H9 (cell line): ENCODE measurements at places on chromosomes 5 and 9. TPM values are rescaled to one million over a fixed set of nuclear protein-coding genes. Genes with fewer than 3 reads are reported as not detected.

TLX3 gene
- total RNA-seq = not detected in 2 replicates

PCDHGB3 gene
- 1.6 and 1.7 TPM in 2 replicates for total RNA-seq

TPM2 gene
- 221 and 225 TPM in 2 replicates for total RNA-seq

AFAP1L1 gene
- total RNA-seq = 1.8 and 2.0 TPM in 2 replicates

CARD9 gene
- total RNA-seq = 5.5 and 5.6 TPM in 2 replicates

TMEM252 gene
- not detected in 2 replicates for total RNA-seq

LMBRD2 gene
- 4.3 and 5.3 TPM in 2 replicates for total RNA-seq

RANBP3L gene
- not detected in 2 replicates for total RNA-seq

- H3K4me3 ChIP-seq = no peak overlapping the region
- no peaks in the 10 kb centered on the region for H3K4me1 ChIP-seq
- H3K27me3 ChIP-seq = no peaks in the 10 kb centered on the region
- no peak for DNase-seq
Measured at GRCh38 chr9:1550636-1551035, 464.5 kb upstream of the SMARCA2 start.

GRCh38 chr5:155651-156410 is 35.5 kb upstream of the LRRC14B start:
- no peak overlapping the region for H3K27ac ChIP-seq
- H3K27me3 ChIP-seq = no peaks in the 10 kb centered on the region
- no peaks in the 10 kb centered on the region for H3K4me1 ChIP-seq
- DNase-seq = no peak

DNA sequence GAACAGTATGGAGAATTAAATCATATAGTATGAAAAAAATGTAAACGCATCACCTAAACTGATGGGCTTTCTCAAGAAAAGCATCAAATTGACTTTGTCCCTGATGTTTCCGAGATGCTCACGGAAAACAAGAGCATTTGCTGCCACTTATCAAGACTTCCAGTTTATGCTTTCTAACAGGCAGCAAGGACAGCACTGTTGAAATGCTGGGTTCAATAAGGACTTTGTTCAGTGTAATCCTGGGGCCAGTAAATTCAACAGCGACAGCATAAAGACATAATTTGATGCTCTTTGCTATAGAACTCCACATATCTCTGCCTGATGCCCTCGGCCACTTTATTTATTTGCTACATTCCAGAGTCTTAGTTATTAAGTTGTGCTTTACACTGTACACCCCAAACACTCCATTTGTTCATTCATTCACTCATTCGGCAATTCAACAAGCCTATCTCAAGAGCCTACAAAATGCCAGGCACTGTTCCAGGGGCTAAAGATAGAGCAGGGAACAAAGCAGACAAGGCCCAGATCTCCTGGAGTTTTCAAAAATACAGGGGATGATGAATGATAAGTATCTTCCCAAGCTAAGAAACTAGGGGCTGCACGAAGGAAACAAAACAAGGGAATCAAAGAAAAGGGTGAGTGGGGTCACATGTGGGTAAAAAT is 294.6 kb downstream of the ZNF608 start:
- H3K27me3 ChIP-seq = no peaks in the 10 kb centered on the region
- no peaks in the 10 kb centered on the region for H3K4me1 ChIP-seq
- peaks cover 5% of the 10 kb centered on the region; the same call in 2 of the 3 replicates for H3K36me3 ChIP-seq
- H3K27ac ChIP-seq = no peak overlapping the region
- no peak overlapping the region for H3K4me3 ChIP-seq

DNA sequence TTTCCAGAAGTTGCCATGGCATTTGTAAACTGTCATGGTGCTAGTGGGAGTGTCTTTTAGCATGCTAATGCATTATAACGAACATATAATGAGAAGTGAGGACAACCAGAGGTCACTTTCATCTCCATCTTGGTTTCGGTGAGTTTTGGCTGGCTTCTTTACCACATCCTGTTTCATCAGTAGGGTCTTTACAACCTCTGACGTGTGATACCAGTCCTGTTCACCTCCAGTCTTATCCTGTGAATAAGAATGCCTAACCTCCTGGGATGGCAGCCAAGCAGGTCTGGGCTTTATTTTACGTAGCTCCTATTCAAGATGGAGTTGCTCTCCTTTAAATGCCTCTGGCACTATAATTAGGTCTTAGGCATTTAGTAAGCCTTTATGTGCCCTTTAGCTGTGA is 20.4 kb upstream of the RFK start:
- peaks cover 9% of the 10 kb centered on the region; the same call in 1 of the 2 replicates for H3K36me3 ChIP-seq
- H3K4me1 ChIP-seq = peaks cover 5% of the 10 kb centered on the region; the same call in 1 of the 2 replicates
- no peaks in the 10 kb centered on the region for H3K27me3 ChIP-seq
- no peak overlapping the region for H3K27ac ChIP-seq
- H3K4me3 ChIP-seq = no peak overlapping the region

GRCh38 chr5:65623482-65623881 is 651 bp downstream of the TRIM23 start:
- no peak overlapping the region for H3K27ac ChIP-seq
- no peaks in the 10 kb centered on the region for H3K36me3 ChIP-seq
- no peak for DNase-seq
- H3K4me1 ChIP-seq = no peaks in the 10 kb centered on the region
- no peaks in the 10 kb centered on the region for H3K27me3 ChIP-seq
- peak overlapping the region; percentile 95 for H3K4me3 ChIP-seq

DNA sequence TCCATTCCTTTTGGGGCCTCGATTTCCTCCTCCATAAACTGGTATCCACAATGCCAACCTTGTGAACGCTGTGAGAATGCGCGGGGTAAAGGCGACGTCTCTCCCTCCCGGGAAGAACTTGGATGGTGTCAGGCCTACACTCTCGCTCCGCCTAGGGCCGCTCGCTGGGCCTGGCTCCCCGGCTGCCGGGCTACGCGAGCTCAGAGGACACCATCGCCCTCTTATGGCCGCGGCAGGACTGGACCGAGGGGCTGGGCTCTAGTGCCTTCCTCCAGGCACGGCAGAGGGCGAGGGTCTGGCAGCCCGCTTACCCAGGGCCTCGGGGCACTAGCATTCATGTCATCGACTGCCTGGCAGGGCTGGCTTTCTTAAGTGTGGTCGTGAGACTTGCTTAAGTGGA is 1.3 kb upstream of the EXOSC2 start:
- no peaks in the 10 kb centered on the region; the same call in 1 of the 2 replicates for H3K4me1 ChIP-seq
- peak overlapping the region; percentile 99 for H3K4me3 ChIP-seq
- H3K27me3 ChIP-seq = no peaks in the 10 kb centered on the region
- H3K27ac ChIP-seq = no peak overlapping the region
- H3K36me3 ChIP-seq = peaks cover 25% of the 10 kb centered on the region

GRCh38 chr9:106859957-106860720 is 2.8 kb upstream of the ZNF462 start:
- peak overlapping the region; percentile 63 for H3K27ac ChIP-seq
- peaks cover 5% of the 10 kb centered on the region for H3K36me3 ChIP-seq
- no peaks in the 10 kb centered on the region for H3K27me3 ChIP-seq
- peak; percentile 86 for DNase-seq
- H3K4me3 ChIP-seq = peak overlapping the region; percentile 100
- H3K4me1 ChIP-seq = peaks cover 6% of the 10 kb centered on the region; the same call in 1 of the 2 replicates
